ENCODE measurements at places on chromosomes 1 and 21.

DNA sequence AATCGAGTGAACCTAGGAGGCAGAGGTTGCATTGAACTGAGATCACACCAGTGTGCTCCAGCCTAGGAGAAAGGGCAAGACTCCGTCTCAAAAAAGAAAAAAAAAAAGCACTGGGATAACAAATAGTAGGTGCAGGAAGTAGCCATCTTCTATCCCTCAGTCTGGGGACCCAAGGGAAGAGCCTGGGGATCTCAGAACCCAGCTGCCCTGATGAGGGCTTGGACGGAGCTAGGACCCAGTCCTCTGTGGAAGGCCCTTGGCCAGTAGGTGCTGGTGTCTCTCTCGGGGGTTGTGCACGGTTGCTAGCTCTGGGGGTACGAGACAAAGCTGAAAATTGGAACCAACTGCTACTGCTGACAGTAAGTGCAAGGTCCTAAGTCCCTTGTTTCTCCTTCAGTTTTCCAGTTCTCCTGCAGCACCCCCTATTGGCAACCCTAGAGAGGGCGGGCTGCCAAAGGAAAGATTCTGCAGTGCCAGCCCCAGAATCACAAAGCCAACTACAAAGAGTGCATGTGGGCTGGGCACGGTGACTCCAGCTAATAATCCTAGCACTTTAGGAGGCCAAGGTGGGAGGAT is 57.6 kb upstream of the KIF1B start:
- peak; percentile 38 for DNase-seq

GRCh38 chr1:144101397-144102045 is 129.7 kb upstream of the FAM72C start:
- DNase-seq, result no peak

GRCh38 chr21:44984428-44984791 is 44.6 kb downstream of the SLX9 start:
- DNase-seq, result no peak

DNA sequence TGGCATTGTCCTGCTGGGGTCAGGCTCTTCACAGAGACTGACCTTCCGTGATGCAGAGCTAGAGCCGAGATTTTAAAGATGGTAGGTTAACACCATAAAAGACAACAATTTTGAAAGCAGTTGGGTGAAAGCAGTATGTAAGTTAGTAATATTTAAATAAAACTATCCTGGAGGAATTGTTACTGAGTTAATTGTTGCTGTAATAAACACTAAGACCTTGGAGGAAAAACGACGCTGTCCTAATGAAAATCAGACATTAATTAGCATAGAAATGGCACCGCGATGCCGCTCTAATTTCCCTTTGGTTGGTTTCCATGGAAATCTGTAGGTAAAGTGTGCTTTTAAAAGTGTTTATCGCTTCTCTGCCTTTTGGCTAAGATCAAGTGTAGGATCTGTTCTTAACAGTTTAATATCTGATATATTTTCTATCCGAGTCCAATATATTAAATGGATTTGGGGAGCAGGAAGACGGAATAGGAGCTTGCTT is 745 bp upstream of the ANP32E start:
- DNase-seq, result no peak

DNA sequence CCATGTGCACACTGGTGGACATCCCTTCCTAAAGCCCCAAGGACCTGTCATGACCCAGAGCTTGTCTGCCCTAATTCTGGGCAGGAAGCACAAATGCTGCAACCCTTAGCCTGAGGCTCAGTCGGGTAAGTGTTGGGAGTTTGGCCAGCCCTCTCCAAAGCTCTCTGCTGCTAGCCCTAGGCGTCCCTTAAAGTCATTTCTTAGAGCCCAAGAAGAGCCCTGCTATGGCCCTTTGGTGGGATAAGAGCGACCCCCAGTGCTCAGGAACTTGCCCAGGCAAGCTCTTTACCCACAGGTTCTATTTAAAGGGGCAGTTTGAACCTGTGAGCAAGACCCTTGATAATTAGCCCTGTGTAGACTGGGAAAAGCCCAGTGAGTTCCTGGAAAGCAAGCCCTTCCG is 356.8 kb downstream of the RRAGC start:
- DNase-seq, result peak; percentile 14

DNA sequence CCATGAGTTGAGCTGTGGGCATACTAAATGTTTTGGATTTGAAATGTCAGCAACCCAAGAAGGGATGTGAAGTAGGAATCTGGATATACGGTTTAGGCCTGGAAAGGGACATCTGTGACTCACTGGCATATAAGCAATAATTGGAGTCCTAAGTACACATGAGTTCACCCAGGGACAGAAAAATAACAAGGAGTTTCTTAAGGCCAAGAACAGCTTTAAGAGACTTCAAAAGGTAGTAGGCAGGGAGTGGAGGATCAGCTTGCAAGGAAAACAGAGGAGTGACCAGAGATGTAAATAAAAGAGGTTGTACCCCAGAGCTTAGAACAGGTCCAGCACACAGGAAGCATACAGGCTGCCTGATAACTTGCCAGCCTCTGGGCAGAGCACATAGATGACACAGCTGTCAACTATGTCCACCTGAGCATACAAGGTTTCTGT is 28.1 kb downstream of the TMEM50B start:
- peak; percentile 22 for DNase-seq

- DNase-seq, result peak; percentile 64
Measured at GRCh38 chr1:80542231-80542630, 1258.5 kb upstream of the ADGRL2 start.

DNA sequence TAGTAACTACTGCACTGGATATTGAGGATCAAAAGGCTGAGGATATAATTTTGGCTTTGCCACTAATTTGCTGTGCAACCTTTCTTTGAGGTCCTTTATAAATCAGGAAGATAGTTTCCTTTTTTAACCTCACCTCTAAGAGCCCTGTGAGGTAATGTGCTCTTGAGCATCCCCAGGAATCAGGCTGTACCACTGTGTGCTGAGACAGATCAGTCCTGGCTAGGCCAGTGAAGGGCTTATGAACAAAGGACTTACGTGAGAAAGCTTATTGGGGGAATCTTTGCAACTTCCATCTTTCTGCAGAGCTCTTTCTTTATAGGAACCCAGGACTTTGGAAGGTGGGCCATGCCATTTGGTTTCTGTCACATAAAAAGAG is 188.9 kb downstream of the SIPA1L2 start:
- DNase-seq, result no peak

DNA sequence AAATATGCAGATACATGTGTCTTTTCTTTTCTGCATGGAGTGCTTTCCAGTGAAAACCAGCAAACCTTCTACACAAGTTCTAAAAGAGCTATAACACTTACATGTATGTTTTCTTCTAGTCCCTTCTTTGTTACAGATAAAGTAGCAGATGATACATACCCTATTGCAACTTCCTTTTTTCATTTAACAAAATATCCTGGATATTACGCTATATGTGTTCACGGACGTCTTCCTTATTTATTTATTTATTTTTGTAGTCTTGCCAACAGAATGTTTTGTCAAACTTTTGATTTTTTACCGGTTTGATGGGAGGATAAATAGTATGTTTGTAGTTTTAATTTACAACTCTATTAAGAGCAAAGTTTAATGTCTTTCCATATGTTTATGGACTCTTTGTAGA is 5.2 kb upstream of the GALNT2 start:
- DNase-seq, result no peak

- no peak for DNase-seq
Measured at GRCh38 chr1:97373000-97373399, 547.8 kb downstream of the DPYD start.

DNA sequence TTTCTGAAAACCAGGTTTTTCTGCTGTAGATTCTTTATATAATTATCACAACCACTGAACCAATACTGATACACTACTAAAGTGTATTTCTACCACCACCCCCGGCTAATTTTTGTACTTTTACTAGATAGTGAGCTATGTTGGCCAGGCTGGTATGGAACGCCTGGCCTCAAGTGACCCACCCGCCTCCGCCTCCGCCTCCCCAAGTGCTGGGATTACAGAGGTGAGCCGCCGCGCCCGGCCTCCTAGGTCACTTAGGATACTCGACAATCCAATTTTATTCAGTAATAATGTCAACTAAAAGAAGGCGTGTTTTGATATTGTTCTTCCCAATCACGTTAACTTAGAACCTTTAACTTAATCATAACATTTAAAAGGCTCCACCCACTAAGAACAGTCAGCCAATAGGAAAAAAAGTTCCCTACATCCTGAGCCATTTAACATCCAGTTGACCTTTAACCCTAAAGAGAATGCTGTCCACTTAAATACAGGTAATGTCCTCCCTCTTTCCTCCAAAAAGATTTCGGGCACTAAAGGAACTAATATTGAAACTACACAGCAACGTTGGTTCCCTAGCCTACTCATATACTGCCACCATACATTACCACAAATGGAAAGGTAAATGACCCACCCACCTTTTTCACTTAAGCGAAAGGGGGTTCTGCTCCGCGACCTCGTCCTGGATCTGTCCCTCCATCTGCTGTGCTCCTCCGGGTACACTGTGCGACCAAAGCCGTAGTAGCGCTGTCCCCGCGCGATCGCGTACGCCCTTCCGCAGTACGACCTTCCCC is 1.2 kb downstream of the RSRP1 start:
- peak; percentile 41 for DNase-seq

DNA sequence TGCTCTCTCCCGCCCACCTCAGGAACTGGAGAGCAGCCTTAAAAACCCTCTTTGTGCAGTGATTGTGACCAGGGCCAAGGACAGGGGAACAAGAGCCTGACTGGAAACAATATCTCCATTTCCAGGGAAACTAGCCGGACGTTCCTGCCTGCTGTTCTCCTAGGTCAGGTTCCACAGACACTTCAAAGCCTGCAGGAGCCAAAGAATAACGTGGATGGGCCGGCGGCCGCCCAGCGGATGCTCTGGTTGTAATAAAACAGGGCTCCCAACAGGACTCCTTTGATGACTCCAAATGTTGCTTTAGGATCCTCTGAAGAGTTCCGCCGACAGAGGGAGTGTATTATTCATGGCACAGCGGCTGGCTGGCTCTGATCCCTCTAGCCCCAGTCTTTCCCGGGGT is 162.2 kb downstream of the PLXNA2 start:
- DNase-seq, result peak; percentile 16

DNA sequence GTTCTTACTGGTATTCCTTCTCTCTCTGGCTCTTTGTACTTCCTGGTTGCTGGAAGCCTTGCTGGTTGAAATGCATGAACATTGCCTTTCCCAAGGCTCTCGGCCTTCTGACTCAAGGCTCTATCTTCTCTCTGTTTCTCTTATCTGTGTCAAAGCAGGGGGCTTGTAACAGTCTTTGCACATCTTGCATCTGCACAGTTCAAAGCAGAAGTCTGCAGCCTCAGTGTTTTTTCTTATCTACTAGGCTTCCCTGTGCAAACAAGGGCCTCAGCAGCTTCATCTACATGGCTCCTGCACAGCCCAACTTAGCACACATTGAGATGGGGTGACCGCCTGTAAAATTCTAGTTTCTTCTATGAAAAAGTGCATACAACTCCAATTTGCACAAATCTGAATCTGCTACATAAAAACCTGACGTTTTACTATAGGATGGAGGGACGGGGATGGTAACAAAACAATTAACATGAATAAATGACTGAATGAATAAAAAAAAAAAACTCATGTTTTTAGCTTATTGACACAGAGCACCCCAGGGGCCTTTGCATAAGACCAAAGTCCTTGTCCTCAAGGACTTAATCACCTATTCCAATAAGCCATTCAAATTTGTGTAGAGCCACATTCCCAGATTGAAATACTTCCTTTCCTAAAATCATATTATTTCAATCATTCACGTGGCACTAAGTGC is 458.3 kb downstream of the LMO4 start:
- no peak for DNase-seq

GRCh38 chr1:223714849-223715603 is 2.7 kb downstream of the CAPN2 start:
- peak; percentile 91 for DNase-seq

DNA sequence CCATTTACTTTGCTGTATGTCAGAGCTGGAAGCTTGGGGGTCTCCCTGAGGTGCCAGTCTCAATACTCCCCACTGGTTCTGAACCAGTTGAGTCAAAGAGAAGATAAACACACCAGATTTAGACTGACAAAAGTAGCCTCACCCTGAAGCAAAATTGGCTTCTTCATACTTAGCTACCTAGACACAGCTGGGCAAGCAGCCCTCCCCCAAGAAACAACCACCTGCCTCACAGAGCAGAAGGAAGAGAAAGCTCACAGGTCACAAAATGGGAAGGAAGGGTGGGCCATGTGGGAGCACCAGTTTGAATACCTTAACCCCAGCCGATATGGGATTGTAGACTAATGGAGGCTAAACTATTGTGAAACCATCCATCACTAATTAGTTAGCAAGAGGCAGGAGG is 24.6 kb upstream of the MYSM1 start:
- no peak for DNase-seq

- DNase-seq, result peak; percentile 72
Measured at GRCh38 chr1:26471498-26472319, 531 bp upstream of the HMGN2 start.

DNA sequence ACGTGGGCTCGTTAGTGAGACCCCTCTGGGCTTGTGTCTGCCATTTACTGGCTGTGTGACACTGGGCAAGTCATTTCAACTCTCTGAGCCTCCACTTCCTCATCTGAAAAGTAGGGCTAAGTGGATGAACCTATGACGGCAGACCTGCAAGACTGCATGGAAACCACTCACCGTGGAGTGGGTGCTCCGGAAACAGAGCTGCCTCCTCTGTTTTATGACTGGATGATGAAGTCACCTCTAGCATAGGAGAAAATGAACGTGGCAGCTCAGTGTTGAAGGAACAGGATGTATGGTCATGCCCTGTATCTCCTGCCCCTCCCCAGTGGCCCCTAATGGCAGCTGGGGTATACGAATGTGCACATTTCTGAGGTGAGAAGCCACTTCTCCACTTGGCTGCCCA is 40.5 kb downstream of the STPG1 start:
- no peak for DNase-seq

DNA sequence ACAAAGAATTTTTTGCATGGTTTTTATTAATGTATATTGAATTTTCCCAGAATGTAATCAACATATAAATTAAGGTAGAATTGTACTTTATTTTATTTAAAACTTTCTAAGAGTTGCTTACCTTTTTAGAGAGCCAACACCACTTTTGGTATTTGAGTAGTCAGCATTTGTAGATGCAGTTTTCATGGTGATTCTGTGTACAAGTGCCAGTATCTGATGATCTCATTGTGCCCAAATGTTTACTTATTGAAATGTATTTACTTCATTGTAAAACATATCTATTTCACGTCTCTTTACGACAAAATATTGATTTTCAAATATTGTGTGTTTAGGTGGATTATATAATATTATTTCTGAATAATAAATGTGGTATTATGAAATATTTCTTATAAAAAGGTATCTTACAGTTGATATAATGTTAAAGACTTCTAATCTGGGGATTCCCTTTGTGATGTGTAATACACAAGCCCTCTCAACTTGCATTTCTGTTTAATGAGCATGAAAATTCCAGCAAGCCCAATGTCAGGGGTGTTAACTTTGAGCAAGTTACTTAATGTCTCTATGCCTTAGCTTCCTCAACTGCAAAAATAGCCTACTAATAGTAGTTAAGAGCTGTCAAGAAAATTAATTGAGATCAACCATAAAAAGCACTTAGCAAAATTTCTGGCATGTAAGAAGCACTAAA is 141.8 kb upstream of the ZNF648 start:
- no peak for DNase-seq

- peak; percentile 8 for DNase-seq
Measured at GRCh38 chr1:169959686-169960085, 66.0 kb upstream of the SCYL3 start.

- DNase-seq, result no peak
Measured at GRCh38 chr1:183218971-183219615, 33.0 kb downstream of the LAMC2 start.
